Myometrial cell (primary cell): ENCODE measurements at places on chromosomes 3 and 15. TPM values are rescaled to one million over a fixed set of nuclear protein-coding genes. Genes with fewer than 3 reads are reported as not detected.

CCR4 gene
- total RNA-seq, result not detected in 2 replicates

TRIM71 gene
- not detected in 2 replicates for total RNA-seq

P2RY13 gene
- not detected in 2 replicates for total RNA-seq

HDC gene
- not detected in 2 replicates for total RNA-seq

EFCC1 gene
- not detected in 2 replicates for total RNA-seq

C3orf70 gene
- total RNA-seq, result 0.18 and 0.29 TPM in 2 replicates

PIGB gene
- total RNA-seq, result 12.7 and 27.1 TPM in 2 replicates
